Stimulated activated effector memory CD8-positive, alpha-beta T cell treated with anti-CD3 and anti-CD28 coated beads, Interleukin-12 subunit alpha, Interleukin-12 subunit beta, amount 100 ng/mL, for 72 hours (primary cell): ENCODE measurements at places on chromosomes 11 and 22.

DNA sequence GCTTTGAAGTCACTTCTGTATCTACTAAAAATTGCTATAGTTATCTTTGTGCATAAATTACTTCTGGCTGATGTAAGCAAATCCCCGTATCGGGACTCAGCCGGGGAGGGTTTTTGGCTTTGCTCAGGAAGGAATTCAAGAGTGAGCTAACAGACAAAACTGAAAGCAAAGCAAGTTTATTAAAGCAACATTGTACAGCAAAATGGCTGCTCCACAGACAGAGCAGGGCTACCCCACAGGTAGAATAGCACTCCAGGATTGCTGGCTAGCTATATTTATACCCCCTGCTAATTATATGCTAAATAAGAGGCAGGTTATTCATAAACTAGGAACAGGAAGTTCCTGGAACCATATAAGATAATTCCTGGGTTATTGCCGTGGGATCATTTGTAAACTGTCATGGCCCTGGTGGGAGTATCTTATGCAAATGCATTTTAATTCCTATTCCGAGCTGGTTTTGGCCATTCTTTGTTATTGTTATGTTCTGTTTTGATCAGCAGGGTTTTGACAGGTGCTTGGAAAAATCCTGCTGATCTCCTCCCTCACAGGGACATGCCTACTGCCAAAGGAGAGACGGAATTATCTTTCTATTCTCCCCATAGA lies 15.2 kb downstream of the MIF start:
- DNase-seq = no peak

- no peak for DNase-seq
Observed at GRCh38 chr11:11400635-11401232, 47.7 kb upstream of the CSNK2A3 start.

- no peak for DNase-seq
Observed at GRCh38 chr11:36774603-36775002, 176.6 kb upstream of the RAG2 start.

GRCh38 chr11:10639350-10639749 lies 54.2 kb downstream of the IRAG1 start:
- no peak for DNase-seq

DNA sequence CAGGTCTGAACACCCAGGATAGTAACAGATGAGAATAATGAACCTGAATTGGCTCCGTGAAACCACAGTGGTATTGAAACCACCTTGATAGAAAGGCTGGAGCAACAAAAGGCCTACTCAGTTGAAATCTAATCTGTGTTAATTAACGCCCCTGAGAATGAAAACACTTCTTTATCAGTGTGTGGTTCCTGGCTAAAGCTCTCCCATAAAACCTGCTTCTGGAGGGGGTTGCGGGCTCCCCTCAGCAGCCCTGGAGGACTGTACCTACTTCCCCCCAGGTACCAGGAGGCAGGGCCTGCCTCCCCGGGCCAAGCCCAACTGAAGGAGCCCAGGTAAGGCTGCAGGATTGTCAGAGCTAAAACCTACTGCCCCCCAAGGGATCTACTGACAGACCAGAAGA lies 54.6 kb downstream of the PLEKHA7 start:
- no peak for DNase-seq

- DNase-seq = peak; percentile 74
Observed at GRCh38 chr11:86632499-86633269, 39.7 kb downstream of the ME3 start.

GRCh38 chr11:117601006-117601708 lies 195.9 kb downstream of the DSCAML1 start:
- DNase-seq = no peak

GRCh38 chr11:44892843-44893242 lies 57.8 kb downstream of the TP53I11 start:
- DNase-seq = no peak

- DNase-seq = no peak
Observed at GRCh38 chr22:17113600-17113999, 7.6 kb downstream of the TMEM121B start.

DNA sequence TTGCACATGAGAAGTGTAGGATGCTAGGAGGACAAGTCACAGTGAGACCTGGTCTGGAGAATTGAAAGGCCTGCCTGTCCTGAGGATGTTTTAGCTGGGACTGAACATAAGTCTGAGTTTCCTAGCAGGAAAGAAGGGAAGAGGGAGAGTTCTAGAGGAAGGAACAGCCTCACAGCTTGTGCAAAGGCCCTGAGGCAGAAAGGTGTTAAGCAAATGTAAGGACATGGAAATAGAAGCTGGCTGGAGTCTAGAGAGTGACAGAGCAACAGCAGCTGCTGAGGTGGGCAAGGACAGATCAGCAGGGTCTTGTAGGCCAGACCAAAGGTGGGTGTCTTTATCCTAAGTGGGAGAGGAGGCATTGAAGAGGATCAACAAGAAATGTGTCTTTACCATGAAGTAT lies 210.9 kb upstream of the E2F8 start:
- no peak for DNase-seq

GRCh38 chr22:50014655-50015401 lies 2.3 kb upstream of the IL17REL start:
- DNase-seq = no peak

DNA sequence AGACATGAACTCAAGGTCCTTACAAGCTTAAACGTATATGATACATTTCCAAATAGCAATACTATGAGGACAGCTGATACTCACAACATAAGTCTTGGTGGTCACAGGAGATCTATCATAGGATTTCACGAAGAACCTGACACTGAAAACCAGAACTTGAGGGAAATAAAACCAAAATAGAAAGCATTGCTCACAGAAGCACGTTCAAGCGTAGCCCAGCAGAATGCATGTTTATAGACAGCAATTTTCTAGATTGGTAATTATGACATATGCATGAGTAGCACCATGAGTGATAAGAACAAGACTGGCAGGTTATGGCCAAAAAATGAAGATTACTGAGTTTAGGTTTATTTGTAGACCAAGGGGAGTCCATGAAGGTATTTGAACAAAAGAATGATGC lies 243.5 kb downstream of the ETS1 start:
- no peak for DNase-seq

DNA sequence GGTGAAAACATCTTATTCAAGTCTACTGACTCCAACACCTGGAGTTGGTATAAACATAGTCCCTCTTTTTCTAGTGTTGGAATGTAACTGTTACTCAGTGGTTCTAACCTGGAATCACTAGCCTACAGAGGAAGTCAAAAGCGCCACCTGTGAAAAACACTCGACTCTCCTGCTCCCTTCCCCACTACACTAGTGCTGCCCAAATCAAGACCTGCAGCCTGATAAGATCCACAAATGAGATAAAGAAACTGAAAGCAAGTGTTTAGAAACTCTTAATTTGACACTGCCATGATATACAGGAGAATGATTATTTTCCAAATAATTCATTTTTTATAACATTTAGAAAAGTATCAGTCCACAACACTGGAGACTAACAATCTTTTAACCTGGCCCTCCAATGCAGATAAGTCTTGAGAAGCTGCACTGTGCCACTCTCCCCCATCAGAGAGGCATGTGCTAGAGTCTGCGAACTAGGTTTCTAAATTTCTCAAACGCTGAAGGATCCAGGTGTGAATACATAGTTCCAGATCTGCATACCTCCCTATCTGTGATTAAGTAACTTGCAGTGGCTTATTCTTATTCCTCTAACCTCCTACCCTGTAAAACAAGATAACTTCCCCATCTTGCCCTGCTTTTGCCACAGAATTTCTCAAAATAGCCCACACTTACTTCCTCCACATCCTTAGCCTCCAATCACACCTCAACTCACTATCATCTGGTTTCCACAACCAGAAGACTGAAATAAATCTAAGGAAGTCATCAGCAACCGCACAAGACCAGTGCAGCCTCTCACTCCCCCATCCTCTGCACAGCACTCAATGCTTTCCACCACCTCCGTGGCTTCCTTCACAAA lies 88.1 kb downstream of the RRAS2 start:
- no peak for DNase-seq

- DNase-seq = no peak
Observed at GRCh38 chr11:86383041-86383955, 8.6 kb downstream of the CCDC81 start.

DNA sequence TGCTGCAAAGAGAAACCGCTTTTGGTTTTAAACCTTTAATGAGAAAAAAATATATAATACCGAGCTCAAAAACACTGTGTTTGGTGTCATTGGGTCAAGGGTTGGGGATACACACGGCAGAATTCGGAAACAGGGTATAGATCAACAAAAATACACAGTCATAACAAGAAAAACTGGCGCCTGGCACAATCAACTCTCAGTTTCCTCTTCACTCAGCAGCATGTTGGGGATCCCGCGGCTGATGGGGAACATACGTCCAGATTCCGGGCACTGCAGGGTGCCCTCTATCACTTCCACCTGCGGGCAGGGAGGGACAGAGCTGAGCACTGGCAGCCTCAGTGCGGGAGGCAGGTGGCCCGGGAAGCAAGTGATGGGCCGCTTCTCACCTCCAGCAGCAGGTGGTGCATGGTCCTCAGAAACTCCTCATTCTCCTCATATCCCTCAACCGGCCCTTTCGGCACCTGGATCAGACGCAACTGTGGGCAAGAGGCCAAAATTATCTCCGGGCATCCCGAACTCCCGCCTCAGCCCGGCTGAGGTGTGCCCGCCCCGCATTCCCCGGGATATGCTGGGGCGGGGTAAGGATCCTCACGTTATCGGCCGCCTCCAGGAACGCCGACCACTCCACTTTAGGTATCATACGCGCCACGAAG lies 561 bp downstream of the TRMT112 start:
- no peak for DNase-seq

- DNase-seq = no peak
Observed at GRCh38 chr11:12137005-12137690, 26.8 kb downstream of the MICAL2 start.

DNA sequence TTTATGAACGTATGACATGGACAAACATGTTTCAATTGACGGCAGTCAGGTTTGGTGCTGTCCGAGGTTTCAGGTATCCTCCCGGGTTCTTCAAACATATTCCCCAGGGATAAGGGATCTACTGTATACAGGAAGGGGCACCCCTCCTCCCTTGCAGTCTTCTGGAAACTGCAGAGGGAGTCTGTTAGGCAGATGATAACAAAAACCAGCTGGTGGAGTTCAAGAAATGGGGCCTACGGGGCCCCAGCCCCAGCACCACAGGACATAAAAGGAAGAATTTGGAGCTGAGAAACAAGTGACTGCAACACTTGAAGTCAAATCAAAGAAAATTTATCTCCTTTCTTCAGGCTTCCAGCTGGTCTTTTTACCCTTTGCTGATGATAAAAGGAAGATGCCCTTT lies 32.1 kb downstream of the SNU13 start:
- no peak for DNase-seq

- DNase-seq = no peak
Observed at GRCh38 chr11:91086028-91086427, 863.2 kb upstream of the CHORDC1 start.

DNA sequence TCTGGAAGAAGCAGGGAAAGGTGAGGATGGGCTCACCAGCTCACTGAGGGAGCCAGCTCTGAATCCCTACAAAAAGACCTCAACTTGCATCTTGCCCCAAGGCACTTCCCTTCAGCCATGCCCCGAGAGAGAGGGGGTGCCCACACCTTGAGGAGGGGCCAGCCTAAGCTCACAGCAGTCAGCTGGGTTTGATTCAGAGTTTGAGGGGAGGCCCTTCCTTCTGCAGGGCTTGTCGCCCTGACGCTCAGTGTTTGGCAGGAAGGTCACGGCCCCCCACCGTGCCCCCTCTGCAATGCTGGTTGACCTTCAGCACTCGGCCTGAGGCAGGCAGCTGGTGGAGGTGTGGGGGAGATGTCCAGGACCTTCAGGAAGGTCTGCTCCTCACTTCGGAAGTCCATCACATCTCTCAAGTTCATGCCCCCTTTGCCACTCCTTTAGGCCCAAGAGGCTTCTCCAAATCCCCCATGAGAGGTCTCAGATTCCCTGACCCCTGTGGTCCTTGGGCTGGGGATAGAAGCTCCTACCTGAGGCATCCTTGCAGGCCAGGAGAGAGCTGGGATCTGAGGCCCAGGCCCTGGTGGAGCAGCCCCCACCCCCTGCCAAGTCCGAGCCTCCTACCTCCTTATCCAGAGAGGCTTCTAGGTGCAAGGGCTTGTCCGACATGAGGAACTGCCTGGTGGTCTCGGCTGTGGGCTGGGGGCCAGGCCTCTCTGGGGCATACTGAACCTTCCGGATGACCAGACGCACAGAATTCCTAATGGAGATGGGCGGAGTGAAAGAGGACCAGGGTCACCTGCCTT lies 37.6 kb downstream of the TPBGL start:
- DNase-seq = no peak

GRCh38 chr11:17138562-17138961 lies 61.1 kb upstream of the RPS13 start:
- DNase-seq = no peak

DNA sequence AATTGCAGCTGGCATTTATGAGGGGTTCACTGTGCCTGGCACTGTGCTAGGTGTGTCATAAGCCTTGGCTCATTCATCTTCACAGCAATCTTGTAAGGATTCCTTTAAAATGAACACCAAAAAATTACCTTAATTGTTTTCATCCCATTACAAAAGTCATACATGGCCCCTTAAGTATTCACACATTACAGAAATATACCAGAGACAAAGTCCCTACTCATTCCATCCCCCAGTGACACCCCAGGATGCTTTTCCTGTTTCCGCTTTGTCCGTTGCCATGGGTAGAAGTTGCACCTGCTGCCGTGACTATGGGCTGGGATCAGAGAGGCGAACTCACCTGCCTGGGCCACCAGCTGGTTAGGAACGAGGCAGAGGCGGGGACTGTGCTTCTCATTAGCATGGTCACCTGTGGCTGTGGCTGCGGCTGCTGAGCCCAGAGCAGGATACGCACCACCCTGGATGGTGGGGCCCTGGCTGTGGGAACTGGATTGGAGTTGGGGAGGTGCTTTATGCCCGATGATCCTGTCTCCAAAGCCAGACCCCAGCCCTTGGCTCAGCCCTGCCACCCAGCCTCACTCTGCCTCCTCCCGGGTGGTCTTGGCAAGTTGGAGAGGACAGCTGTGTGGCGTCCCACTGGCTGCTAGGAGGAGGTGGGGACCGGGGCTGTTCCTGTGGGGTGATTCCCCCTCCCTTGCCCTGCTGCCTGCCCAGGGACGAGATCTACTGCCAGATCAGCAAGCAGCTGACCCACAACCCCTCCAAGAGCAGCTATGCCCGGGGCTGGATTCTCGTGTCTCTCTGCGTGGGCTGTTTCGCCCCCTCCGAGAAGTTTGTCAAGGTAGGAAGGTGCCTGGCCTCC lies 60.8 kb downstream of the MYO7A start:
- DNase-seq = no peak

GRCh38 chr11:17786824-17787525 lies 52.4 kb downstream of the KCNC1 start:
- DNase-seq = no peak

- DNase-seq = no peak
Observed at GRCh38 chr22:19723232-19723982, at the start of gene GP1BB. TSS of gene GP1BB (plus strand) at chr22:19723539. CDS start at chr22:19723570, 31 bp downstream.

- DNase-seq = no peak
Observed at GRCh38 chr11:32318071-32319055, 117.0 kb downstream of the WT1 start.

DNA sequence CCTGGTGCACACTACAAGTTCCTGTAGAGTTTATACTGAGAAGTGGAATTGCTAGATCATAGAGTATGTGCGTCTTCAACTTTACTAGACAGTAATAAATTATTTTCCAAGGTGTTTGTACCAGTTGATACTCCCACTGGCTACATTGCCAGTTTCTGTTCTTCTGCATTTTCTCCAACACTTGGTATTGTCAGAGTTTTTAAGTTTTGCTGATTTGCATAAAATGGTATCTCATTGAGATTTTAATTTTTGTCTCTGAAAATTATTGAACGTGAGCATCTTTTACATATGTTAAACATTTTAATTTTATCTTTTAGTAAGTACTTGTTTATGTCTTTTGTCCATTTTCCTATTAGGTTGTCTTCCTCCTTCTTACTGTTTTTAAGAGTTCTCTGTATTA lies 7.3 kb downstream of the TBCEL start:
- no peak for DNase-seq
